ENCODE measurements at places on chromosomes 2 and 18.

DNA sequence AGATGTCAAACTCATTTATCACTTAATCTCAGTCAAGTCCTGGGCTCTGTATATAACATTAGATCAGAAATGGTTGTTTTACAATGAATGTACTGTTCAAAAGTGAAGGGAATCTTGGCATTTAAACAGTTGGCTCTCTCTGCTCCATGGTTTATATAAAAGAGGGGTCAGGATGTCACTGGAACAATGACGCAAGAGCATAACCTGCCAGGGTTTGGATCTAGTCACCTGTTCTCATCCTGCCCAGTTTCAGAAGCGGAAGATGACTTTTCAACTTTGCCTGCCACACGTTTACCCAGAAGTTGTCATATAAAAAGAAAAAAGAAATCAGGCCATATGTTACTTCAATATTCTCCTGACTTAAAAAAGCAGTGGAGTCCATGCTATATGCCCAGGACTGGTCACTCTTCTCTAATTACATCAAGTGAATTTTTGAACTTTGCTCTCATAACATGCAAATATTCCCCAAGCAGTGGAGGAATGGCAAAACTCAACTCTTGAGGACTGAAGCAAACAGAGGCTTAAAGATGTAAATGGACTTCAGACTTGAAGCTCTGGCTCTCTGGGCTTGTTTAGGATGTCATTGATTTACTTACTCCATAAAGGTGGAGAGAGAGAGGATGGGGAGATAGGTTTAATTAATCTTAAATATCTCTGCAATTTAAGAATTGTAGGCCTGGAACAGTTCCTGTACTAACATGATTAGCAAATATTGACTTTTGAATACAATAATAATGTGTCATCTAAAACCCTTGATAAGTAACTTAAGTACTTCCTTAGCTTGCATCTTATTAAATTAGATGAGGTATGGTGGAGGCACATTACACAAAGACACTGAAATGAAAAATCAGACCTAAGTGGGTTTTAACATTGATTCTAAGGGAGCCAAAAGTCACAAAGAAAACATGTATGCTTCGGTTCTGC is 58.3 kb downstream of the ETAA1 start:
- no peak for DNase-seq

DNA sequence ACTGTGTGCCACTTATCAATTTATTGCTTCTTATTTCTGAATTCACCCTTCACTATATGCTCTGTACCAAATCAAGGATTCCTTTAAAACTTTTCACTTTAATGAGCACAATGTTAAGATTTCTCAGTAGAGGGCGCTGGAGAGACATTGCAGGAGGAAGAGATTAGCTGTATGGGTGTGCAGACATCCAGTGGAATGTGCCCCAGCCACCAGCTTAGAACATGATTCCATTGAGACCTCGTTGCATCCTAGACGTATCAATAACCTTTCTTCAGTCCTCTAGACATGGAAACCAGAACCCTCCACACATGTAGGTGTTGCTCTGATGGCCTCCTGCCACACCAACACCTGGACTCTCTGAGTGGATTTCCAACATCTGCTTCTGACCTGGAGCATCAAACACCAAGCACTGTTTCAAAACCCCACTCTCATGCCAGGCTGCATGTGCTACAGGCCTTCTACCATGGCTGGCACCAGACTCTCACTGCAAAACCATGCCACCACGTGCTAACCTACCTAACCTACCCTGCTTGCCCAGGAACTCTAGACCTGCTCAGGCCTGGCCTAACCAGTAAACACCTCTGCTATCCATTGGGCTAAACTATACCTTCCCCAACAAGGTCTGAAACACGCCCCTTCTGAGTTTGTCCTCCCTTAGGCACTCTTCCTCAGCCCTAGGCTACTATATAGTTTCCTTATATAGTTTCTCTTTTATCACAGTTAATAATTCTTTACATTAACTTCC is 633.2 kb upstream of the PKDCC start:
- peak; percentile 36 for DNase-seq

DNA sequence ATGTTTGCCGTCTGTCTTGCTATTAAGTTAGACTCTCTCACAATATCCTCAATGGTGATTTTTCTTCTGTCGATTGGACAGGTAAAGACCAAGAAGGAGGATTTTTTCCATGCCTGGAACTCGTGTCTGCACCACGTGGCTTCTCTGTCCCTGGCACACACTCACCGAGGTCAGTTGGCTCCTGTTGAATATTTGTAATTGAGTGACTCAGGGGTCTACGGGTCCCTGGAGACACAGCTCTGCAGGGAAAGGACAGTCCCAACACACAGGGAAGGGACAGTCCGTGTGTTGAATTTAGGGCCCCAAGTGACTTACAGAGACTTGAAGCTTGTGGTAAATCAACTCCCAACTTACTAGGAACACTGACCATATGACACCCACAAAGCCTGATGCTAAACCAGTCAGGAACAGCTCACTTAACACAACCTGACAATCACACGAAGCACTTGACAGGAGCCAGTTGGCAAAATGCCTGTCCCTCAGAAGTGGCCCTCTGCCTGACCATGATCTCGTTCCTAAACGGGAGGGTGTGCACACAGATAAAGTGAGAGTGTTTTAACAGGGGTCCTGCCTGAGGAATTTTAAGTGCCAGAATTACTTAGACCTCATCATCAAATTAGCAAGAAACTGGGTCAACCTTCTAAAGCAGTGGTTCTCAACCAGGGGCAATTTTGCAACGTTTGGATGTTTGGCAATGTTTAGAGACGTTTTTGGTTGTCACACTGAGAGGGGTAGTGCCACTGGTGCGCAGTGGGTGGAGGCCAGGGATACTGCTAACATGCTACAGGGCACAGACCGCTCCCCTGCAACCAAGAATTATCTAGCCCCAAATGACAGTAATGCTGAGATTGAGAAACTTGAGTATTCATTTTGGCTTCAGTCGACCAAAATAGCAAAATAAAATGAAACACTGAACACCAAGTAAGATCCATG is 88.9 kb upstream of the BCL2L11 start:
- DNase-seq: peak; percentile 68

DNA sequence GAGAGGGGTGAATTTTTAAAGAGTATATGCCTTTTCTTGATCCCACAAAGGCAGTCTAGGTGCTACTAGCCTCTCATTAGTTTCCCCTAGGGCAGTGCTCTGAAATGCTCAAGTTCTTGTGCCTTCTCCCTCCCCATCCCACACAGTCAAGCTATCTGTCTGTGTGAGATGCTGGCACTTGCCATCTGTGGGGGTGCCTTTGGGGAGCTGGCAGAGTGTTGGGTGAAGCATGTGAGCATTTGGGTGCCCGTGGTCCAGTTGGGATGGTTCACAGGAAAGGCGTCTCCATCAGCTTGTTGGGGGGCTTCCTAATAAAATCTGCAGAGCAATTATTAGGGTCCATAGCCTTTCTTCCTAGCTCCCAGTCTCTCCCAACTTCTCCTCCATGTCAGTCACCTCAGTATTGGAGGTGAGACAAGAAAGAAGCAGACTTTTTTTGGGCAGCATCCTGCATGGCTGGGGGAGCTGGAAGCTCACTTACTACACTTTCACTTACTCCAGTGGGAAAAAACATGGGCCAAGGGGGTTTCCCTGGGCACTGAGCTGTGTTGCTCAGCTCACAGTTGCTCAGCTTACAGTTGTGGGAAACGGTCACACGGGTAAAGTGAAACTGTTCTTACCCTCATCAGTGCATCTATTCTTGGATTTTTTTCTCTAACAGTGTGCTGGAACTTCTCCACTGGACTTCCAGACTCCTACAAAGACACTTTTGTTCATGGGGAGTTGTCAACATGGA is 29.3 kb downstream of the COLEC11 start:
- no peak for DNase-seq

GRCh38 chr2:238714038-238714528 is 133.8 kb upstream of the TWIST2 start:
- no peak for DNase-seq

GRCh38 chr2:241315879-241316631 is at the start of gene SEPTIN2:
Gene SEPTIN2, plus strand, starts transcription at chr2:241315925. Its CDS starts 8,308 bp downstream, at chr2:241324233.
- DNase-seq: no peak

DNA sequence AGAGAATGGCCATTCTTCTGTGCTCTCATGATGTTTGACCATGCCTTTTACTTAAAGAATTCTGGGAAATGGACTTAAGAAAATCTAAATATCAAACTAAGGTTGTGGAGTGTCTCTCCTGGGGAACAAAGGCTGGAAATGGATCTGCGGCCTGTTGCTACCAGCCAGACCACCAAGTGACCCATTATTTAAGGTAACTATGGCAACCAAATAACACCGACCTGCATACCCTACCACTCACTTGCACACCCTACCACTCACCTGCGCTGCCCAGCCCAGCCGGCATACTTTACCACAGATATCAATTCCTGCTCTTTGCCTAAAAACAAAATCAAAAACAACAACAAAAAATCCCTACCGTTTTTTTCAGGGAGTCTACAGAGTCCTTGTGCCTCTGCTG is 203.2 kb downstream of the NBAS start:
- DNase-seq: no peak

GRCh38 chr2:241393524-241394196 is 37.6 kb downstream of the FARP2 start:
- no peak for DNase-seq

All from kidney tubule cell (primary cell).